ENCODE measurements at places on chromosomes 5 and 9. TPM values are rescaled to one million over a fixed set of nuclear protein-coding genes. Genes with fewer than 3 reads are reported as not detected.
A peak's percentile ranks its signal among the peaks of the same experiment; 100 is the strongest.

FOXD4L5 gene
- total RNA-seq = under 0.01 TPM

PCDHGA5 gene
- 2.6 TPM for total RNA-seq

PCDHA1 gene
- total RNA-seq = under 0.01 TPM

DNA sequence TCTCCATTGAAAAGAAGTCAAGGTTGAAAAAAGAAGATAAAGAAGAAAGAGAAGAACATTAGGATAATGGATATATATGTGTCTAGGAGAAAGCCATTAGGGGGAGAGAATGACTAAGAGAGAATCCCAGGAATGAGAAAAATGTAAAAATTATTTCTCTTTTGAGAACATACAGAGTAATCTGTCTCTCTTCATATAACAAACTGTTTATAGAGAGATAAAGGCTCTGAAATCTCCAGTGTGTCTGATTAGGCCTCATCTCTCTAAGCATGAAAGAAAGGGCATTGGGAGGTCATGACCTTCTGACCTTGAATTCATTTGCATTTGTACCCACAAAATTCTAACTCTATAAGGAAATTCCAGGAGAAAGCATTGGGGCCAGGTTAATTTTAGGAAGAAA, 3.5 kb upstream of the MPDZ start:
- no peaks in the 10 kb centered on the region for H3K36me3 ChIP-seq
- H3K27me3 ChIP-seq = no peaks in the 10 kb centered on the region
- H3K27ac ChIP-seq = no peak overlapping the region
- H3K4me1 ChIP-seq = no peaks in the 10 kb centered on the region

GRCh38 chr5:141814064-141814964, 63.9 kb downstream of the PCDH1 start:
- peak; percentile 8 for DNase-seq
- H3K27ac ChIP-seq = no peak overlapping the region
- H3K4me3 ChIP-seq = no peak overlapping the region
- no peaks in the 10 kb centered on the region for H3K36me3 ChIP-seq

DNA sequence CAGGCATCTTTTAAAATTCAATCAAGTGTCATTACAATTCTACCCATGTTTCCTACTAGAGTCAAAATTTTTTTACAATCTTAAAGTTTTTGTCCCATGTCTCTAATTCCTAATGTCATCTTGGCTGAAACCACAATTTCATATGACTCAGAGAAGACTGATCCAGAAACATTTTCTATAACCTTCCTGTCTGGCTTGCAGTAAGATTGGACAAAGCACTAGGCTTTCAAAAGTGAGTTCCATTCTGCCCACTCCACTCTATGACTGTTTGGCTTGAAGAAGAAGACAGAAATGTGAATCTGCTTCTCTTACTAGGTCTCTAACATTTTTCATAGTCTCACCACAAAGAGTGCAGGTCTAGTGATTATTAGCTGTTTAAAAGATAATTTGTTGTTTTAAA, 88.8 kb downstream of the NR3C1 start:
- H3K4me3 ChIP-seq = no peak overlapping the region
- no peaks in the 10 kb centered on the region for H3K27me3 ChIP-seq
- peak; percentile 96 for DNase-seq
- peaks cover 25% of the 10 kb centered on the region for H3K4me1 ChIP-seq
- peak overlapping the region; percentile 22 for H3K27ac ChIP-seq

- DNase-seq = no peak
- H3K27me3 ChIP-seq = no peaks in the 10 kb centered on the region
- no peaks in the 10 kb centered on the region for H3K4me1 ChIP-seq
- H3K27ac ChIP-seq = no peak overlapping the region
- H3K36me3 ChIP-seq = no peaks in the 10 kb centered on the region
Measured at GRCh38 chr5:1703352-1704050, 96.1 kb downstream of the MRPL36 start.

DNA sequence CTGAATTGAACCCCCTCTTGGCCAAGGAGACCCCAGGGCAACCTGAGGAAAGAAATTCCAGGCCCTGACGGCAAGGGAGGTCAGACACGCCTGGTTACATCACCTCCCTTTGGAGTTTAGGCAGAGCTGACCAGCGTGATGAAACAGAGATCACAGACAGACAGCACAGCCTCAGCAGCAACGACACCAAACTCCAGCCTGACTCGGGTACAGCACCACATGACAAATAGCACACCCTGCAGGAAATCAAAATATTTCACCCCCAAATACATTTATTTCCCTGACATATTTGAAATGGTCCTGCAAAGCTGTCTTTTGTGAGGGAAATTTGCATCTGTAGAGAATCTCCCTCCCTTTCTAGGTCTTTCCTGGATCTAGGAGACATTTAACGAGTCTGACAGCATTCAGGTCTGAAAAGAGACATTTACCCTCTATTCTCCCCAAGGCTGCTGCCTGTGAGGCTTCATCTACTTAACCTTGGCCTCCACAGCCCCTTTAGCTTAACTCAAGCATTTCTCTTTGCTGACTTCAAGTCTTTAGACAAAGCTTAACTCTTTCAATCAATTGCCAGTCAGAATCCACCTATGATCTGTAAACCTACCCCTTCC, 2.6 kb downstream of the QSOX2 start:
- no peak overlapping the region for H3K27ac ChIP-seq
- H3K4me1 ChIP-seq = peaks cover 4% of the 10 kb centered on the region

GRCh38 chr5:181246276-181247049, 2.8 kb upstream of the RACK1 start:
- H3K36me3 ChIP-seq = peaks cover 9% of the 10 kb centered on the region
- H3K4me3 ChIP-seq = peak overlapping the region; percentile 70
- peak overlapping the region; percentile 91 for H3K27ac ChIP-seq
- peak; percentile 82 for DNase-seq

GRCh38 chr9:114139071-114139470, 16.3 kb upstream of the COL27A1 start:
- no peak overlapping the region for H3K4me3 ChIP-seq
- H3K27ac ChIP-seq = no peak overlapping the region
- H3K36me3 ChIP-seq = no peaks in the 10 kb centered on the region
- no peak for DNase-seq
- H3K4me1 ChIP-seq = no peaks in the 10 kb centered on the region

- no peak overlapping the region for H3K4me3 ChIP-seq
- H3K27me3 ChIP-seq = no peaks in the 10 kb centered on the region
- H3K36me3 ChIP-seq = no peaks in the 10 kb centered on the region
- H3K27ac ChIP-seq = no peak overlapping the region
Measured at GRCh38 chr5:16794269-16794913, 141.7 kb downstream of the MYO10 start.

All from fibroblast of lung (primary cell).